ENCODE measurements at places on chromosomes 3 and 15.

GRCh38 chr15:73244333-73244732 lies 124.4 kb downstream of the HCN4 start:
- no peak for DNase-seq

- DNase-seq: no peak
Observed at GRCh38 chr3:69687641-69688040, 51.6 kb upstream of the MITF start.

- no peak for DNase-seq
Observed at GRCh38 chr3:46544771-46545503, 21.2 kb downstream of the LRRC2 start.

DNA sequence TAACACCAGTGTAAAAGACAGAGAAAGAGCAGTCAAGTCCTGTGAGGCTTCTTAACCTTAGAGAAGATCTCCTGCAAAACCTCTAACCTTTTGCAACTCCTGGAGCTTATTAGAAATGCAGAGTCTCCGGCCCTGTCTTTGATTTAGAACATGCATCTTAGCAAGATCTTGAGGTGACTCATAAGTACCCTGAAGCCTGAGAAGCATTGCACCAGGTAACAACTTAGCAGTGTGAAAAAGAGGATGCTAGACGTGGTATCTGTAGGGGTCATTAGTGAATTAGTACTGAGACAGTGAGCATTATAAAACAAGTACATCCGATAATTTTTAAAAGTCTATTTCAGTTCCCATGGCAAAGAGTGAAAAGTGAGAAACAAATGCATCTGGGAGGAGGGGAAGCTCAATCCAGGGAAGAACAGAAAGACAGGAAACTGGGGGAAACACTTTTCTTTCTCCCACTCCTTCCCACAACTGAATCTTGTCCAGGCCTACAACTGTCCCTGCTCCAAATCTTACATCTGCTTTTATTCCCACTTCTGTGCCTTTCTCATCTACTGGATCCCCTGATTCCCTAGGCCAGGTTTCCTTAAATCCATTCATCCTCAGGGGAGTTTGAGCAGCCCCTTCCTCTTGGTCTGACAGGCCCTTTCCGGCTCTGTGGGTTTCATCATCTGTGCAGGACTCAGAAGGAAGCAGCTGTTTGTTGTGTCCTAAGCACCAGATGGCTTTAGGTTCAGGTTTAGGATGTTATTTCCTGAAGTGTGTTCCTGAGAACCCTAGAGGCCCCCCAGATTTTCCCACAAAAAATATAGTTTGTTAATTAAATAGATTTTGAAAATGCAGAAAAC lies 128.1 kb upstream of the IL12A start:
- no peak for DNase-seq

DNA sequence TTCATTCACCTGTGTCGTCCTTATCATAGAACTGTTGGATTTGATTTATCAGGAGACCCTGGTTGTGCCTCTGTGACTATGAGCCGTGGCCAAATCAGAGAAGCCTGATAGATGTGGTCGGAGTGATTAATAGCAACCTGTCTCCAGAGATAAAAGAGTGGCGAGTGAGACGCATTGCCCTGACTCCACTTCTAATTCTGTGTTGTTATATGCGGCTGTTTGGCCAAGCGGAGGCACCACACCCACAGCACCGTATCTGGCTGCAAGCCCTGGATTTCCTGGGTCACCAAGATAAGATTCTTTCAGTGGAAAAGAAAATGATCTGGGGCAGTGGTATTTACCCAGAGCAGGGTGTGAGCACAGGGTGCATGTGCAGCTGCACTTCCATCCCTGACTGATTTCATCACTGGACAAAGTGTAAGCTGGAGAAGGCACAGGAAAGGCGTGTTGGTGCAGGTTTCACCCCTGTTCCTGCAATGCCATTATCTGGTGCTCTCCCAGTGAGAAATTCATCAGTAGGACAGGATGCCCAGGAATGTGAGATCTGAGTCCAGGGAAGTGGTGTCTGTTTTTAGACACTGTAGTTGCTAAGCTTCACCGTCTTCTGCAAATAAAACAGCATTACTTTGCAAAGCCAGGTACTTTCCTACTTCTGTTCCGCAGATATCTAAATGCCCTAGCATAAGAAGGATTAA lies 84.6 kb downstream of the CD47 start:
- DNase-seq: no peak

DNA sequence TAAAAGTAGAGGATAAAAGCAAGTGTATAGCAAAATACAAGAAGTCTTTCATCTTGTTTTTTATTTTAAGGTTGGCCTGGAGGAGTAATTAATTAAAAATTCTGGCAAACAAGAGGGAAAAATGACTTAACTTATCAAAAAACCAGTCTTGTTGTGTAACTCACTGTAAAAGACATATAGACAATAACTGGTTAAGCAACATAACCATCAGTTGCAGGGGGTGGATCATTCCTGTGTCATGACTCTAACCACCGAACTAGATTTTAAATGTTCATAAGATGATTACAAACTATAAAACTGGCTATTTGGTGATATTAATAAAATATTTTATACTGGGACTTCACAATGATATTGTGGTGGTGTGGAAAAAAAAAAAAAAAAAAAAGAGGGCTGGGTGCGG lies 130.6 kb downstream of the STAG1 start:
- DNase-seq: no peak

- DNase-seq: no peak
Observed at GRCh38 chr3:187841560-187841959, 96.3 kb upstream of the BCL6 start.

GRCh38 chr3:68535782-68536181 lies 396.6 kb downstream of the TAFA4 start:
- peak; percentile 5 for DNase-seq

GRCh38 chr3:46971742-46972141 lies 4.8 kb downstream of the CCDC12 start:
- DNase-seq: no peak

GRCh38 chr3:129974833-129975704 lies 549 bp downstream of the TRH start:
- DNase-seq: no peak

DNA sequence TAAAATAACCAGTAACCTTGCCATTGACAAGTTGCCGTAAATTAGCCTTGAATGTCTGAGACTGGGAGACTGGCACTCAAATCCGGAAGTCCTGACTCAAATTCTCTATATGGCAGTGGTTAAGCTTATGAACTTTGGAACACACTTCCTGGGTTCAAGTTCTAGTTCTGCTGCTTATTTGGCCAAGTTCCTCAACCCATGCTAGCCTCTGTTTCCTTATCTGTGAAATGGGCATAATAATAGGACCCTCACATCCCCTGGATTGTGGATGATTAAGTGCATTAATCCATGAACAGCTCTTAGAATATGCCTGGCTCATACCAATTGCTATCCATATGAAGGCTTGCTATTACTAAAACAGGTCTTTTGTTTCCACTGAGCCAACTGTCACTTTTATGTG lies 311.5 kb downstream of the EDEM1 start:
- no peak for DNase-seq

- peak; percentile 80 for DNase-seq
Observed at GRCh38 chr15:64865998-64866520, 24.3 kb downstream of the PLEKHO2 start.

DNA sequence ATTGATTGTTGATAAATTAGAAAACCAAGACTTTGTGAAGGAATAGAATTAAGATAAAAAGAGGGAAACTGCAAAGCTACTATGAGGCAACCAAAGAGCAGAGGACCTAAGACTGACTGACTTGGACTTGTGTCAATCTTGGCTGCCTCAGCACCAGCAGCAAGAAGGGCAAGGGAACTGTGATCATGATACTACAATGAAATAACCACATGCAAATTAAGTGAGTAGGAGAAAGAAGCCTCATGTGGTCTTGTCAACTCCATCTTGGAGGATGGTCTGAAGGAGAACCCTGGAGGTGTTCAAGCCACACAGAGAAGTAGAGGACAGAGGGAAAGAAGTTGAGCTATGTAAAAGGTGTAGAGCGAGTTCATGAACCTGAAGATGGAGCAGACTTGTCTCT lies 47.3 kb upstream of the THRB start:
- DNase-seq: no peak

- DNase-seq: no peak
Observed at GRCh38 chr15:72680931-72681330, 5.1 kb downstream of the HIGD2B start.

DNA sequence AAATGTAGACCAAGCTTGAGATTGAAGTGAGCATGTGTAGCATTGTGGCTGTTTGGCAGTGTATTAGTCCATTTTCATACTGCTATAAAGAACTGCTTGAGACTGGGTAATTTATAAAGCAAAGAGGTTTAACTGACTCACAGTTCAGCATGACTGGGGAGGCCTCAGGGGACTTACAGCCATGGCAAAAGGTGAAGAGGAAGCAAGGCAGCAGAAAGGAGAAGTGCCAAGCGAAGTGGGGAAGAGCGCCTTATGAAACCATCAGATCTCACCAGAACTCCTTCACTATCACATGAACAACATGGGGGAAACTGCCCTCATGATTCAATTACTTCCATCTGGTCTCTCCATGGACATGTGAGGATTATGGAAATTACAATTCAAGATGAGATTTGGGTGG lies 8.6 kb upstream of the CERS3 start:
- no peak for DNase-seq

DNA sequence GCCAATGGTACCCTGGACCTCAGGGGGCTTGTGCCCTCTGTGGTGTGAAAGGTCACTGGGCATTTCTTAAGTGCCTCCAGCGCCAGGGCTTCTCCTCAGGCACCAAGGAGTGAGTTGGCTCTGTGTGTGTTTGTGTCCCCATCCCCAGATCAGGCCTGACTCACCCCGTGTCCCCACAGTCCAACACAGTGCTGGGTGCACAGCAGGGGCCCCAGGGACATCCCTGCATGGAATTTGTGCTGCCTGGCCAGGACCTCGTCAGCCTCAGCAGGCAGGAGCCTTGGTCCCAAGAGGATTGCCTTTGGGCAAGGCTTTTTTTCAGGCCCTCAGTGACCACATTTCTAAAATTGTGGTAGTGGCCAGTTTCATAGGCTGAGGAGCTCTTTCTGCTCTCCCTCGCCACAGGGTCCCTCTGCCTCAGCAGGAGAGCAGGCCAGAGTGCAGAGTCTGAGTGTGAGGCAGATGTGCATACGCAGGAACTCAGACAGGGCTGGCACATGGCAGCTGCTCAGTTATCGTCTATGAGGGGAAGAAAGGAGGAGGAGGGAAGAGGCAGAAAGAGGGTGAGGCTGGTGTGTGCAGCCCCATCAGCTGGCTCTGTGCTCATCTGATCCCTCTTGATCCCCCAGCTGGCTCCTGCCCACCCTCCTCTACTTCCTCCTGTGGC lies 215.6 kb downstream of the RPLP1 start:
- DNase-seq: no peak

Measured in iPS DF 19.7 (cell line).